ENCODE measurements at places on chromosomes 4 and X.

- H3K4me1 ChIP-seq: peaks cover 7% of the 10 kb centered on the region
- no peak overlapping the region for H3K4me3 ChIP-seq
- no peak overlapping the region for H3K27ac ChIP-seq
- DNase-seq: no peak
- H3K27me3 ChIP-seq: peaks cover 95% of the 10 kb centered on the region
These were observed 11.2 kb downstream of the NEUROG2 start for GRCh38 chr4:112504807-112505206.

GRCh38 chr4:15864651-15865566 lies 73.6 kb downstream of the FGFBP1 start:
- H3K4me3 ChIP-seq: no peak overlapping the region
- H3K27me3 ChIP-seq: no peaks in the 10 kb centered on the region
- no peaks in the 10 kb centered on the region for H3K36me3 ChIP-seq
- H3K4me1 ChIP-seq: no peaks in the 10 kb centered on the region

GRCh38 chrX:19846995-19847790 lies 40.2 kb downstream of the SH3KBP1 start:
- H3K27me3 ChIP-seq: no peaks in the 10 kb centered on the region
- peaks cover 26% of the 10 kb centered on the region for H3K4me1 ChIP-seq
- H3K4me3 ChIP-seq: no peak overlapping the region

DNA sequence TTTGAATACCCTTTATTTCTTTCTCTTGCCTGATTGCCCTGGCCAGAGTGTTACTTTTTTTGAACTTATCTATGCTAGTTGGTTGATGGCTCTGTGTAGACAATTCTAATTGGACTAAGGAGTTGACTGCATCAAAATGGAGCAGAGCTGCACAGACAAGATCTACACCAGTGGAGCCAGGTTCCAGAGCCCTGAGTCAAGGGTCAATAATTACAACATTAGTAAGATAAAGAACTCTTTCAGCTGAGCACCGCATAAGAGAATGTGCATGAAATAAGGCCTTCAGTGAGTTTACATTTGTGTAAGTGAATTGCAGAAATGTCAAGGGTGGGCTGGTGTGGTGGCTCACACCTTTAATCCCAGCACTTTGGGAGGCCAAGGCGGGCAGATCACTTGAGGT lies 599.7 kb upstream of the TENM3 start:
- DNase-seq: no peak
- no peaks in the 10 kb centered on the region for H3K4me1 ChIP-seq
- H3K27me3 ChIP-seq: no peaks in the 10 kb centered on the region
- H3K36me3 ChIP-seq: no peaks in the 10 kb centered on the region

GRCh38 chr4:10984815-10985214 lies 300.2 kb upstream of the CLNK start:
- no peaks in the 10 kb centered on the region for H3K36me3 ChIP-seq
- no peak overlapping the region for H3K27ac ChIP-seq
- no peaks in the 10 kb centered on the region for H3K4me1 ChIP-seq
- H3K4me3 ChIP-seq: no peak overlapping the region

DNA sequence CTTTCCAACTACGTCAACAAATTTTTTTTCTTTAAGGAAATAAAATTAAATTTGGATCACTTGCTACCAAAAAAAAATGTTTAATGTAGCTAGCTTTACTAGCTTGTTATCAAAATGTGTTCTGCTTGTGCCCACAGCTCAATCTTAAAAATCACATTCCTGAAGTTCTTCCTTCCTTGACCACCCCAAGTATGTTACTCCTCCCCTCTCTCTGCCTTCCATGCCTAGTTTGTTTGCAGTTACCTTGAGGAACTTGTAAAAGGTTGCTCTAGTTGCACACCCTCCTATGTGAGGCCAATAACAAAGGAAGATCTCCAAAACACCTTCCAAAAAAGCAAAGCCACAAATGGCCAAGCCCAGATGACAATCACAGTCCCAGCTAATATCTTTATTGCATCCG lies 19.6 kb upstream of the TMEM184C start:
- H3K36me3 ChIP-seq: no peaks in the 10 kb centered on the region
- DNase-seq: no peak
- no peaks in the 10 kb centered on the region for H3K4me1 ChIP-seq
- H3K27me3 ChIP-seq: no peaks in the 10 kb centered on the region
- no peak overlapping the region for H3K4me3 ChIP-seq

GRCh38 chrX:12946406-12946805 lies 28.5 kb upstream of the TMSB4X start:
- no peak overlapping the region for H3K4me3 ChIP-seq
- H3K27ac ChIP-seq: peak overlapping the region; percentile 58
- peaks cover 6% of the 10 kb centered on the region for H3K4me1 ChIP-seq
- H3K36me3 ChIP-seq: no peaks in the 10 kb centered on the region

GRCh38 chr4:127809173-127809800 lies 27.2 kb downstream of the HSPA4L start:
- no peak overlapping the region for H3K4me3 ChIP-seq
- no peak overlapping the region for H3K27ac ChIP-seq
- peak; percentile 3 for DNase-seq
- no peaks in the 10 kb centered on the region for H3K27me3 ChIP-seq
- no peaks in the 10 kb centered on the region for H3K36me3 ChIP-seq

- DNase-seq: no peak
- H3K4me1 ChIP-seq: no peaks in the 10 kb centered on the region
- no peak overlapping the region for H3K27ac ChIP-seq
- no peaks in the 10 kb centered on the region for H3K36me3 ChIP-seq
- no peaks in the 10 kb centered on the region for H3K27me3 ChIP-seq
- H3K4me3 ChIP-seq: no peak overlapping the region
These were observed 11.4 kb upstream of the GPR34 start for GRCh38 chrX:41677183-41678060.

GRCh38 chrX:13692771-13693231 lies 3.9 kb downstream of the RAB9A start:
- no peak overlapping the region for H3K27ac ChIP-seq
- H3K4me1 ChIP-seq: peaks cover 56% of the 10 kb centered on the region
- H3K4me3 ChIP-seq: no peak overlapping the region
- no peak for DNase-seq
- no peaks in the 10 kb centered on the region for H3K36me3 ChIP-seq

DNA sequence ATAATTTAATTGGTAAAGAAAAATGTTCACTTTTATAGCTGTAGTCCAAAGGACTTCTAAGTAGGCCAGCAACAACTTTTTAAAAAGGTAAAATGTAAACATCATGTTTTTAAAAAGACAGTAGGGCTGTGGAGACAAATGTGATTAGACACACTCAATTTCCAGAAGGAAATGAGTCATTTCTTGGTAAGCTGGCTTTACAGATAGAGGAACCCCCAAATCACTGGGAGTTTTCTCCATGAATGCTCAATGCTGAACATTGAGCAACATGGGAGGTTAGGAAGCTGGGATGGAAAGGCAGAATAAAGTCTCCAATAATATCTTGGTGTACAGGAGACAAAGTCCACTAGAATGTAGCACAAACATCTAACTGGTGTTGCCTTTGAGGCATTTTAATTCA lies 121.3 kb downstream of the NWD2 start:
- H3K4me1 ChIP-seq: no peaks in the 10 kb centered on the region
- H3K4me3 ChIP-seq: no peak overlapping the region
- H3K27ac ChIP-seq: no peak overlapping the region
- no peaks in the 10 kb centered on the region for H3K36me3 ChIP-seq
- H3K27me3 ChIP-seq: no peaks in the 10 kb centered on the region

GRCh38 chr4:186910385-186910784 lies 186.7 kb upstream of the FAT1 start:
- H3K4me3 ChIP-seq: no peak overlapping the region
- H3K27ac ChIP-seq: no peak overlapping the region
- no peaks in the 10 kb centered on the region for H3K36me3 ChIP-seq
- no peaks in the 10 kb centered on the region for H3K4me1 ChIP-seq
- no peaks in the 10 kb centered on the region for H3K27me3 ChIP-seq
- DNase-seq: no peak

DNA sequence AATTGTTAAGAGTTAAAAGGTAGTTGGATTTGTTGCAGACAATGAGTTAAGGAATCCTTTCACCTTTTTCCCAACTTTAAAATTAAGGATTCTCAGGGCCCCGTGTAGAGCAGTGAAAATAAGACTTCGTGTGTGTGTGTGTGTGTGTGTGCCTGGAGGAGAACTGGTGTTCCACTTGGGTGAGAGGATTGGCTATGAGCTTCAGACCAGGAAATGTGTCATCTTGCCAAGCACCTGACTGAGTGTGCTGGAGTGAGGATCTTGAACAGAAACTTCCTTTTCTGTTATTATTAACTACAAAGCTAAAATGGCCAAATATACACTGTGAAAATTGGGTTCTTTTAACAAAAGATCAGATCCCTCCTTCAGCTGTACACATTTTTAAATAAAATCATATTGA lies 113.1 kb upstream of the VCX2 start:
- H3K36me3 ChIP-seq: no peaks in the 10 kb centered on the region
- DNase-seq: no peak
- no peak overlapping the region for H3K4me3 ChIP-seq
- no peaks in the 10 kb centered on the region for H3K27me3 ChIP-seq

- H3K4me3 ChIP-seq: no peak overlapping the region
- no peak for DNase-seq
These were observed 381.5 kb upstream of the GALNT7 start for GRCh38 chr4:172787111-172787510.

DNA sequence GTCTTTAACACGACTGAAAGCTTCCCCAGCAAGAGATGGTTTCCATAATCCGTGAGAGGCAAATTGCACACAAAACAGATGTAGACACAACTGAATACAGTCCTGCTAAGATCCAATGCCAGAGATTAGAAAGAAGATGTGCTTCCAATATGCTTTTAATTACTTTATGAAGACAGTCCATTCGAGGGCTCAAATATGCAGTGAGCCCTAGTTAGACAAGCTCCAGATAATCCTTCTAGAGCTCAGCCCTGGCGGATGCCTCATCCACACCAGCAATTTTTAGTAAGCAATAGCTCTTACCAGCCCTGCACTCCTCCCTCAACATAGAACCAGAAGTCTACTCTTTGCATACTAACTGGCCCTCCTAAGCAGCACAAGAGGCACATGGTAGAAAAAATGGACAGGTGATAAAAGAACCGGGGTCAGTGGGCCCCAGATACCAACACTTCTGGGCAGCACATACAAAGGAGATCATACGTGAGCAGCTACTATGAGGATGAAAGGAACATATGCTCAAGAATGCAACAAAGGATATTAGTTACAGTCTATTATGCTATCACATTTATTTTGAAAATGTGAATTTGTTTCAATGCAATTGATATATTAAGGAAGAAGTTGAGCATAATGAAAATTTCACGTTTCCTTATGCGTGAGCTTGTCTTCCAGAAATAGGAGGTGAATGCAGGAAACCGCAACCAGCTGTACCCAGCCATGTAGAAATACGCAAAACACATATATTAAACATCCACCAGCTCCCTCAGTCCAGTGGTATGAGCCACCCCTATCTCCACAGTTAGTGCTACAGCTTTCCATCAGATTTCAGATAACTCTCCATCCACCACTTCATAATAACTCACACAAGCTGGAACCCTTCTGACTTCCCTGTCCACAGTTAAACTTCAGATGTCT lies 34.3 kb downstream of the GPC4 start:
- DNase-seq: no peak
- H3K36me3 ChIP-seq: no peaks in the 10 kb centered on the region
- no peak overlapping the region for H3K27ac ChIP-seq

DNA sequence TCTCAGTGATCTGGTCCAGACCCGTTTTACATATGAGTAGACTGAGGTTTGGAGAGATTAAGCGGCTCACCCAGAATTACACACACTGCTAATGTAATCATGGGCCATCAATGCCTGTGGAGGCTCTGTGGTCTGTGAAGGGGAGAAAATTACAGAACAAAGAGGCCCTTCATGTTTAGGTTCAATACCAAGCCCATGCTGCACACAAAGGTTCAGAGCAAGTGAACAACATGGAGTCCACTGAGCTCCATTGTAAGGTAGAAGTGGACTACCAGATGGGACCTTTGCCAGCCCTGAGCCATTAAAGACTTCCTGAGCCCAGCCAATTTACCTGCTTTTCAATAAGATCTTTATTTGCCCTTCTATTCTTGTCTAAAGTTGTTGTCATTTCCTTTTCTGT lies 109.8 kb downstream of the LUZP4 start:
- no peak overlapping the region for H3K27ac ChIP-seq
- no peaks in the 10 kb centered on the region for H3K27me3 ChIP-seq
- no peaks in the 10 kb centered on the region for H3K36me3 ChIP-seq

GRCh38 chr4:54014666-54015160 lies 49.7 kb downstream of the CHIC2 start:
- no peaks in the 10 kb centered on the region for H3K4me1 ChIP-seq
- no peaks in the 10 kb centered on the region for H3K27me3 ChIP-seq

DNA sequence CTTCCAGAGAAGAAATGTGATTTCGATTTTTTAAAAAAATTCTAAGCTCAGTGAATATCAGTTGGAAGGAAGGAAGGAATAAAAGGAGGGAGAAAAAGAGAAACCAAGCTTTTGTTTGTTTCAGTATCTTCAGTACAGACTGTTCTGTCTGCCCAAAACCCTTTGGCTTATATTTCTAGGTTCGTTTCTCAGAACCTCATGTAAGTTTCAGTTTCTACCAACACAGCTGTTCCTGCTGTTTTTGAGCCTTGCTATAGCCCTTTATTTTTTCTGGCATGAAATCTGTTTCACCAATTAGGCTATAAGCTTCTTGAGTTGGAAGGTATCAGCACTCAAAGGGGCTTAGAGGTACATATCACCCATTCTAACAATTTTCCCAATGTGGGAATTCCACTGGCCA lies 157.9 kb downstream of the GBA3 start:
- no peak overlapping the region for H3K4me3 ChIP-seq
- H3K27ac ChIP-seq: no peak overlapping the region
- H3K4me1 ChIP-seq: no peaks in the 10 kb centered on the region
- no peak for DNase-seq
- no peaks in the 10 kb centered on the region for H3K36me3 ChIP-seq

DNA sequence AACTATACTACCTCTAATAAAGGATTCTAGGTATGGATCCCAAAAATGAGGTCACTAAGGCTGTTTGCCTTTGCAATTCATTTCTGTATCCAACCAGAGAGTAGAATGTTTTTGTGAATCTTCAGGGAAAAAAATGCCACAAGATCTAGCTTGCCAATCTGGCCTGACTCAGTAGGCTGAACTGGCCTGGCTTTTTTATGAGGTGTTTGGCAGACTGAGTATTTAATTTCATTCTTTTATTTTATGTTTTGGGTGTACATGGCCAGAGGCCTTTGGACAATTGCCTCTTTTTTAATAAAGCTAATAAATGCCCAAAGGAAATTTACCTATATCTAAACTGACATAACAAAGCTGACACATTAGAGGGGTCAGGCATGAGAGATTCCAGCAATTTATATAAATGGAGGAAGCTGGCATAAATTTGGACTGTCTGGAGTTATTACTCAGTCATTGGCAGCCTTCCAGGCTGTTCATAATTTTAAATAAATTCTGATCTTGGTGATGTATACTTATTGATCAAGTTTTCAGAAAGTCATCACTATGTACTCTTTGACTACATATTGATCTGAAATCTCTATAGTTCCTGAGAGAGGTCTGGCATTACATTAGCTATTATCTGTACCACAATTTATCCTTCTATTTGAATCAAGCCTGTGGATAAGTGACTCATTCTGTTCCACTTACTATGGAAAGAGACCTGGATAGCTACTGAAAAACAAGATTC lies 376.4 kb upstream of the NOCT start:
- H3K27me3 ChIP-seq: no peaks in the 10 kb centered on the region
- no peaks in the 10 kb centered on the region for H3K36me3 ChIP-seq
- no peak for DNase-seq
- no peak overlapping the region for H3K27ac ChIP-seq
- no peak overlapping the region for H3K4me3 ChIP-seq
